ENCODE measurements at places on chromosomes 3 and 15. TPM values are rescaled to one million over a fixed set of nuclear protein-coding genes. Genes with fewer than 3 reads are reported as not detected.

Gene KBTBD8
- total RNA-seq: 11.7 TPM

Gene FSIP1
- total RNA-seq: 11.0 TPM

Gene TERC
- not detected for total RNA-seq

Gene CCDC33
- total RNA-seq: not detected

Gene GABRR3
- not detected for total RNA-seq

Gene C3orf20
- 0.78 TPM for total RNA-seq

Gene RASL12
- total RNA-seq: 7.0 TPM

Gene ACOX2
- 6.8 TPM for total RNA-seq

Gene SNX22
- 27.9 TPM for total RNA-seq

Gene CPN2
- total RNA-seq: not detected

Gene EFHB
- total RNA-seq: 5.6 TPM

Gene TMEM39A
- total RNA-seq: 26.6 TPM

Gene ARHGAP11A
- total RNA-seq: 3.8 TPM

Gene ZNF860
- 1.4 TPM for total RNA-seq

Gene RARRES1
- 1.4 TPM for total RNA-seq

Gene SEMA6D
- total RNA-seq: 43.1 TPM

Gene IL17RE
- total RNA-seq: 3.0 TPM

Gene ARL14
- not detected for total RNA-seq

Gene ILDR1
- not detected for total RNA-seq

Gene SLC24A5
- total RNA-seq: not detected

Gene DCBLD2
- 19.4 TPM for total RNA-seq

Gene PRR20G
- not detected for total RNA-seq

Gene GOLGA8J
- total RNA-seq: 0.59 TPM
